ENCODE measurements at places on chromosomes 4 and X.
A peak's percentile ranks its signal among the peaks of the same experiment; 100 is the strongest.

DNA sequence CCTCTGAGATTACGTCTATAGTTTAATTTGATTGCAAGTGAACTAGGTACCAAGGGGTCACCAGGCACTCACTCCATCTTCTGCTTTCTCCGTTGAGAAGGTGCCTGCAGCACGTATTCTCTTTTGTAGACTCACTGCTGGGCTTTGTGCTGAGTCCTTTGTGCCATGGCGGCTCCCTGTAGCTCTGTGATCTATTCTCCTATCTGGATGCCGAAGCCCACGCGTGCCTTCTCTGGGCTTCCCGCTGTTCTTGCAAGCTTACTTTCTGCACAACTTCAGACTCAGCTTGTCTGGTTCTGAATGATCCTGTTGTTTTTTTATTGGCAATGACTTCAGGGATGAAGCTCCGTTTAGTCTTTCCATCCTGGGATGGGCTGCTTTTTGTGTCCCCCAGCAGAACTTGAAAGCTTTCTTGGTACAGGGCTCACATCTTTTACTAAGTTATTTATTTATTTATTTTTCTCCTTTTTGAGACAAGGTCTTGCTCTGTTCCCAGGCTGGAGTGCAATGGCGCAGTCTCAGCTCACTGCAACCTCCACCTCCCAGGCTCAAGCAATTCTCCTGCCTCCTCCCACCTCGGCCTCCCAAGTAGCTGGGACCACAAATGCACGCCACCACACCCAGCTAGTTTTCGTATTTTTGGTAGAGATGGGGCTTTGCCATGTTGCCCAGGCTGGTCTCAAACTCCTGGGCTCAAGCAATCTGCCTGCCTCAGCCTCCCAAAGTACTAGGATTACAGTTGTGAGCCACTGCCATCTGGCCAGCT is 100.9 kb upstream of the NKX1-1 start:
- no peak for DNase-seq

- no peak for DNase-seq
These were observed 40.0 kb upstream of the IQSEC2 start for GRCh38 chrX:53321230-53321942.

DNA sequence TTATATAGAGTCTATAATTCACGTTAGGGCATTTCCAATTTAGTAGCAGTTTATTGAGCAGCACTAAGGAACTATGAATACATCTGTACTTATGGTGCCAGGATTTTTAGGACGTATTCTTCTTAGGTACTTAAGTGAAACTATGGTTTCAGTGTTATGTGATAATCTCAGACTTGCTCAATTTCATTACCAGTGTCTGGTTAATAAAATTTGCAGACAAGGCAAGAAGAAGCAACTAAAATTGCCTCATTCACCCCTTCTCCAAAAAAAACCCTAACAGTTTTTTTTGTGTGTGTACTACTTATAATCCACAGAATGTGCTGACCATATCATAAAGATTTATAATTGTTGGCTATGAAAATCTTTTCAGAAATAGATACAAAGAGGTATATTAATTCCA is 6.0 kb upstream of the CXCL10 start:
- DNase-seq = no peak

DNA sequence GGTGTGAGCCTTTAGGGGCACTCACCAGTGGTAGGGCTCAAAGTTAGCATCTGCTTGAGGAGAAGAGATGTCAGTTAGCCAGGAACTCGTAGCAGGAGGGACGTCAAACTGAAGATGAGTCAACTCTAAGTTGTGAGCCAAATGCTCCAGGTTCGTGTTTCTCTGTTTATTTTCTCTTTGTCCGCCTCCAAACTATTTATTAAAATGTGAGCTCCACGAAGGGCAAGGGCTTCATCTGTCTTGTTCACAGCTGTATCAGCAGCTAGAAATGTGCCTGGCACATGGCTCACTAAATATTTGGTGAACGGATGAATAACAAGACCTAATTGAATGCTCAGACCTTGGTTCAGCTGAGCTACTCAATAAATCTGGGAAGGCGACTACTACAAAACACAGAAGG is 248.9 kb downstream of the BCOR start:
- DNase-seq = no peak

- peak; percentile 24 for DNase-seq
These were observed 26.0 kb downstream of the KIT start for GRCh38 chr4:54683616-54684346.

DNA sequence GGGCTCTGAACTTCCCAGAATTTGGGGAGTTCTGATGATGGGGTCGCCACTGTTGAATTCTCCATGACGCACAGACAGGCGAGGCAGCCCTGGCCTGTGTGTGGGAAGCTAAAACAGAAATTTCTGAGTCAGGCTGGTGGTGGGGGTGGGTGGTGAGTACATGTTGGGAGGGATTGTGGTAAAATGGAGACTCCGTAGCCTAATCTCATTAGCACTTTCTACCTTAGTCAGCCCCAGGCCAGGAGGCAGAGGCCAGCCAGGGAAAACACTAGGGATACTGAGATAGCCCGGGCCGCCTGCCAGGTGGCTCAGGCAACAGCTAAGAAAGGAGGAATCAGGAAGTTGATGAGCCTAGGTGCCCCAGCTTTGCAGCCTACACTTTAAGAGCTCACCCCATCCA is 39.3 kb upstream of the NHSL2 start:
- no peak for DNase-seq

GRCh38 chr4:177947607-177948006 is 505.4 kb upstream of the AGA start:
- no peak for DNase-seq

- DNase-seq = no peak
These were observed 60.7 kb upstream of the S100G start for GRCh38 chrX:16589211-16589610.

DNA sequence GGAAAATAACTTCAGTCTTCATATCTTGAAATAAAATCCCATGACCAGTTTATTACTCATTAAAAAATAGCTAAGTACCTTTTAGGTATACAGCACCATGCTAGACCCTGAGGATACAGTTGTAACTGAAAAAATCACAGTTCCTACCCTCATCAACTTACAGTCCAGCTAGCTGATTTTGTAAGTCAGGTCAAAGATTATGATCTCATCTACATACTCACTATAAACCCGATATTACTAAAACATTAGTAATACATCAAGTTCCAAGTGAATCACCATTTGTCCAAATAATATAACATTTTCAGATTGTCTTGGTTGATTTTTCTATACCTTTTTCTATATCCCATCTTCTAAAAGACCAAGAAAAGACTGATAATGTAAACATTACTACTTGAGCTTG is 333.9 kb downstream of the INPP4B start:
- no peak for DNase-seq

DNA sequence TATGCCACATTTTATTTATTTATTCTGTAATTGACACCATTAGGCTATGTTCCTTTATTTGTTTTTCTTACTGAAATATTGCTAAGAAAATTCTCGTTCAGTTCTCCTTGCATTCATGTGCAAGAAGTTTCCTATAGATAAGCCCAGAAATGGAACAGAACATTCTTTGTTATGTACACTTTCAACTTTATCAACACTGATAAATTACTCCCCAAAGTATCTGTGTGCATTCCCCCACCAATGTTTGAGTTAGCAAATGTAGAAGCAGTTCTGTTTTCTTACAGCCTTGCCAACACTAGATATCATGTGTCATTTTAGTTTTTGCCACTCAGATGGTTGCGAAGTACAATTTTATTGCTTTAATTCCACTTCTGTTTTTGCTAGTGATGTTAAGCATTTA is 166.4 kb upstream of the NPY2R start:
- DNase-seq = no peak

GRCh38 chrX:46918434-46918833 is 6.2 kb downstream of the JADE3 start:
- DNase-seq = no peak

DNA sequence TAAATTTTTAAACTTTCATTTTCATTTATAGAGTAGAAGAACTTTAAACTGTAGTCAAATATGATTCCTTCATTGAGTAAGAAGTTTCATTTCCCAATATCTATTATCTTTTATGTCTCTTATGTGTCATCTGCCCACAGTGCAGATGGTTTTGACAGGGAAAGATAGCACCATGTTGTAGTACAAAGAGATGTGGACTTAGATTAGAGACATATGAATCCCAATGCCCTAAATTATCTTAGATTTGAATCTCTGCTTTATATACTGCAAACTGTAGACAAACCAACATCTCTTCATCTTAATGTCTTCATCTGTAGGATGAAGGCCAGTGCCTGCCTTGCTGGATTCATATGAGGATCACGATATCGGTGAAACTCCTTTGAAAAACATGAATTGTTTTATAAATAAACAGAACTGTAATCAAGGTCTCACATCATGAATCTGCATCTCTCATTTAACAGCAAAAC is 217.5 kb downstream of the BANK1 start:
- DNase-seq = no peak

GRCh38 chr4:56142088-56142487 is 193.3 kb downstream of the CEP135 start:
- DNase-seq = no peak

DNA sequence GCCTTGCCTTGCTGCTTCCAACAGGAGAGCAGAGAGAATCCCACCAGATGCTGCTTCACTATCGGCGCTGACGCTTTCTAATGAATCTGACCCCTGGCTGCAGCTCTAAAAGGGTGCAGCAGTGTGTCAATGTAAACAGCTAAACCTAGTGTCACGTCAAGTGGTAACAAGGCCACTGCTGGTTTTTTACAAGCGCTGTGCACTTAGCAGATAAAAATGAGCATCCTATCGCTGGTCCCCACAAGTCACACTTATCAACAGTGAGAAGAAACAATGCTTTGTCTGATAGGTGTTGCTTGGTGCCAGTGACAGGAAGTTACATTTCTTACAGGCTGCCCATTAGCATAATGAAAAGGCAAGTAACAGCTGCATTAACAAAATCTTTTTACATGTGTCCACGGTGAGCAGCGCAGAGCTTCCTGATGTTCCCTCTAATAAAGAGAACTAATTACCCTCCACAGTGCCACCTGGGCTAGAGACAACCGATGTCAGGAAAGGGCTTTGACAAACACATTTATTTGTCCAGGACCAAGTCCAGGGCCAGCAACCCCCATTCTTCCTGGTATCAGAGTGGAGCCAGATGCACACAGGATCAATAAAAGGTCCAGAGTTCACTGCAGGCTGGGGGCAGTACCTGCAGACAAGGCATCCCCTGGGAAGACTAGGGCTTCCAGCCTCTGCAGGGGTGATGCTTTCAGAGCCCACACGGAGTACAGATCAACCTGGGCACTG is 176.0 kb downstream of the MGST2 start:
- no peak for DNase-seq

DNA sequence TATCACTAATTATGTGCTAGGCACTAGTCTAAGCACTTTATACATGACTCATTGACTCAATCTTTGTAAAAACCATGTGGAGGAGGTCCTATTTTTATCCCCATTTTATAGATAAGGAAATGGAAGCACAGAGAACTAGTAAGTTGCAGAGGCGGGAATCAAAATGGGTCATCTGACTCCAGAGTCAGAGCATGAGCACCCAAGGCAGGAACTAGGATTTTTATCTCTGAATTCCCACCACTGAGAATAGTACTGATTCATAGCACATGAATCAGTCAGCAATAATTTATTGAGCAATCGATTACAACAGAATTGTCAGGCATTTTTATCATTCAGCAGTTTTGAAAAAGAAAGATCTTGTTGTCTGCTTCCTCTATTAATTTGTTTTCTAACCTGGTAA is 19.3 kb downstream of the SCARB2 start:
- DNase-seq = no peak

GRCh38 chr4:102411408-102411807 is 66.1 kb upstream of the SLC39A8 start:
- no peak for DNase-seq

GRCh38 chrX:22800360-22800759 is 199.4 kb upstream of the DDX53 start:
- DNase-seq = no peak

GRCh38 chrX:110341189-110342035 is 17.2 kb upstream of the RTL9 start:
- DNase-seq = no peak

DNA sequence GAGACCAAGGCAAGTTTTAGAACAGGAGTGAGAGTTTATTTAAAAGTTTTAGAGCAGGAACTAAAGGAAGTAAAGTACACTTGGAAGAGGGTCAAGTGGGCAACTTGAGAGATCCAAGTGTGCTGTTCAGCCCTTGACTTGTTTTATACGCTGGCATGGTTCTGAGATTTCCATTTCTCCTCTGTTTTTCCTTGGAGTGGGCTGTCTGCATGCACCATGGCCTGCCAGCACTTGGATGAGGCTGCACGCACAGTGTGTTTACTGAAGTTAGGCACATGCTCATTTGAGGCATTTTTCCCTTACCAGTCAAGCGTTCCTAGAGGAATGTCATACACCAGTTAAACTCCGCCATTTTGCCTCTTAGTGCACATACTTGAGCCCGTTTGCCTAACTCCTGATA is 8.7 kb upstream of the ZNF674 start:
- no peak for DNase-seq

GRCh38 chr4:157607996-157608395 is 387.5 kb downstream of the GRIA2 start:
- DNase-seq = no peak

DNA sequence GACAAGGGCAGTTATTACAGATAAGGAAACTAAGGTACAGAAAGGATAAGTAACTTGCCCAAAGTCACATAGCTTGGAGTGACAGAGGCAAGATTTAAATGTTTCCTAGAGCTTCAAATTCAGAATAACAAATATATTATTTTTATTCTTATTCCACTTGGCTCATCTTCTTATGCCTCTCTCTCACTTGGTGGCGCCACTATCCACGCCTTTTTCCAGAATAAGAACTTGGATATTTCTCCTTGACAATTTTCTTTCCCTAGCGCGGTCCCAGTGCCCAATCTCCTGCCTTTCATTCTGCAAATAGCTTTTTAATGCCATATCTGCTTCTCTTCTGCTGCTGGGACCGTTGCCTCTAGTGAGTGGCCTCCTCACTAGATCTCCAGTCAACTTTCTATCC is 78.5 kb downstream of the MSN start:
- DNase-seq = no peak

DNA sequence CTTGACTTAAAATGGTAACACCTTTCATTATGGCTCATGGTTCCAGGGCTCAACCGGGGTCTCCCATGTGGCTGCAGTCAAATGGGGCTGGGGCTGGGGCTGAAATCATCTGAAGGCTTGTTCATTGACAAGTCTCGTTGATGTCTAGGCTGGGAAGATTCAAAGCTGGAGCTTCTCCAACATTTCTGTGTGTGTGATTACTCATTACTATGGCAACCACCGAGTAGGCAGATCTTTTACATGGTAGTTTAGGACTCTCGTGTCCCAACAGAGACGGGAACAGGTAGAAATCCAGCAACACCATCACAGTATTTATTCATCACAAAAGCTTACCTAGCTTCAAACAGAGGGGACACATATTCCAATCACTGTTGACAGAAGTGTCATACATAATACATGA is 7.8 kb downstream of the YTHDC1 start:
- DNase-seq = no peak
